ENCODE measurements at places on chromosomes 11 and 22.

DNA sequence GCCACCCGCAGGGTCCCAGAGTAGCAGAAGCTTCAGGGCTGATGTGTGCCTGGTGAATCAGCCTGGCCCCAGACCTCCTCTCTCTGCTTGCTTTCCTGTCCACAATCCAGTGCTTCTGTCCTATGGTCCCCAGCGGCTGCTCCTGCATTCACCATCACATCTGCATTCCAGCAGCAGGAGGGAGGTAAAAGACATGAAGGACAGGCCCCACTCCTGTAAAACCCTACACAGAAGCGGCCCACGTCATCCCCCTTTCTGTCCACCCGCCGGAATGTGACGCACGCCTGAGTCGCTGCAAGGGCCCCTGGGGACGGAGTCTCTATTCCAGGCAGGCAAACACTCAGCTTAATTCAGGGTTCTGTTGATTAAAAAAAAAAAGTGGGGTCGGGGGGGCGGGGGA is 58.3 kb downstream of the CDKN1C start:
- no peak for DNase-seq

GRCh38 chr11:12318791-12319438 is 58.5 kb upstream of the PARVA start:
- DNase-seq: no peak

DNA sequence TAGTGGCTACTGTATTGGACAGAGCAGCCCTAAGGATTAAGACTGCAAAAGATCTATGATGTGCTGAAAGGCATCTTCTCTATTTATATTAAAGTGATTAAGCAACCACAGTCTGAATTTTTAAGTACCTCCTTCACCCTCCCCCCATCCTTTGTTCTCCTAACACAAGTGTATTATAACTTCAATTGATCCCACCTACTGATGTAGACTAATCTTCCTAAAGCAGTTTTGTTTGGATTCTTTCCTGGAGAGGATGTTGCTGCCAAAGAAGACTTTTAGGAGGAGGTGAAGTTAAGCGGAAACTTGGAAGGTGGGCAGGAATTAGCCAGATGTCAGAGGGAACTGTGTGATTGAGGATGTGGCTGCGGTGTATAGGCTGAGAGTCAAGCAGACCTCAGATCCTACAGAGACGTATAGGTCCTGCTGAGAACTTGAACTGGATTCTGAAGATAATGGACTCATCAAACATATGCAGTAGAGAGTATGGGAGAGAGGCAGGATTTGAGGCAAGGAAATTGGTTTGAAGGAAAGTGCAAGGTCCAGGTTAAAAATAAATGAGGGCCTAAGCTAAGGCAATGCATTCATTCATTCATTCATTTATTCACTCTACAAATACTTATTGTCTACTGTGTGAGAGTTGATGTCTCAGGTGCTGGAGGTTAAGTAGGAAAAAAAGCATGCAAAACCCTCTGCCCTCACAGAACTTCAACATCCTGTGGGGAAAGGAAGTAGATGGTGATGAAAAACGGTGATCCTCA is 5.2 kb upstream of the RASSF10 start:
- no peak for DNase-seq

- no peak for DNase-seq
Measured at GRCh38 chr11:68643585-68643984, 40.8 kb upstream of the GAL start.

DNA sequence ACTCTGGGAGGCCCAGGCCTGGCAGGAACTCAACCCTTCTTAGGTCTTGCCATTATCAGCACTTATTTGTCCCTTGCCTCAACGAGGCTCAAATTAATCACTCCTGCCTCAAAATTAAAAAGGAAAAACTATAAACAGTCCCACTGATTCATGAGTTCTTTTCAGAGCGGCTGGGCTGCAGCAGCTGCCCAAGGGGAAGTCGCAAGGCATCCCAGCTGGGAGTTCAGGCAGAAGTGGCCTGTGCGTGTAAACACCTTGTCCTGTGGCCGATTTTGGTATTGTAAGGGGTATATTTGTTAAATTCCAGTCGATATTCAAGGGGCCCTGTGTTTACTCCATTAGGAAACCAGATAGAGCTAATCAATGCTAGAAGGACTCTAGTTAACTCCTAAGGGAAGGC is 213.9 kb upstream of the CADM1 start:
- DNase-seq: no peak

- no peak for DNase-seq
Measured at GRCh38 chr11:1277936-1278512, 31.4 kb downstream of the TOLLIP start.

- peak; percentile 65 for DNase-seq
Measured at GRCh38 chr11:2298795-2299761, 2.6 kb downstream of the C11orf21 start.

DNA sequence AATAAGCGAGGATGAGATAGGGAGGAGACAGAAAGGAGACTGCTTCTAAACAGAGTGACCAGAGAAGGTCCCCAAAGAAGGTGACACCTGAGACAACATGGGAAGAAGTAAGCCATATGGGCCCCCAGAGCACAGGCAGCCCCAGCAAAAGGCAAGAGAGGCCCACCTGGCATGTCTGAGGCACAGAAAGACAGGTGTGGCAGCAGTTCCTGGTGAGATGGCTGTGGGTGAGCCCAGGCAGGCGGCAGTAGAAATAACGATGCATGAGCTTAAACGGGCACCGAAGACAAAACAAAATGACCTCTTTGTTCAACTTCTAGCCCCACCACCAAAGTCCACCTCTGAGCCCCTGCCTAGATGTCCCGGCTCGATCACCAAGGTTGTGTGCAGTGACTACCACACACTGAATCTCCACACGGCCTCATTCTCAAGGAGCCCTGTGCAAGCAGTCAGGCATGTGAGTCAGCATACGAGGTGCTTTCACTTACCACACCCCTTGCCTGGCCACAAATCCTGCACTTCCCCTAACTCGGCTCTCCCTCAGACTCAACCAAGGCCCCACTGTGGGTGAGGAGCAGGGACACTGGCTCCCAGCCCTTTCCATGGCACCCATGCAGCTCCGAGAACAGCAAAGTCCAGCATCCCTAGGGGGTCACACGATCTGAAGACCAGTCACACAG is 77.6 kb downstream of the PACSIN2 start:
- DNase-seq: peak; percentile 49

DNA sequence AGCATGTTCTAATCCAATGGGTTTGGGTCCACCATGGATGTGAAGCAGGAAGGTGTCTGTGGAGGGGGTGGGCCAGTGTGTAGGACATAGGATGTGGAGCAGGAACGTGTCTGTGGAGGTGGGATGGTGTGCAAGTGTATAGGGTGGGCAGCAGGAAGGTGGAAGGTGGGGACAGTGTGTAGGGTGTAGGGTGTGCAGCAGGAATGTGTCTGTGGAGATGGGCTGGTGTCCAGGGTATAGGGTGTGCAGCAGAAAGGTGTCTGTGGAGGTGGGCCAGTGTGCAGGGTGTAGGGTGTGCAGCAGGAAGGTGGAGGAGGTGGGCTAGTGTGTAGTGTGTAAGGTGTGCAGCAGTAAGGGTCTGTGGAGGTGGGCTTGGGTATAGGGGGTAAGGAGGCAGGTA is 1068.0 kb downstream of the NTM start:
- DNase-seq: no peak

- DNase-seq: no peak
Measured at GRCh38 chr11:69773626-69774353, 1.4 kb downstream of the FGF4 start.

DNA sequence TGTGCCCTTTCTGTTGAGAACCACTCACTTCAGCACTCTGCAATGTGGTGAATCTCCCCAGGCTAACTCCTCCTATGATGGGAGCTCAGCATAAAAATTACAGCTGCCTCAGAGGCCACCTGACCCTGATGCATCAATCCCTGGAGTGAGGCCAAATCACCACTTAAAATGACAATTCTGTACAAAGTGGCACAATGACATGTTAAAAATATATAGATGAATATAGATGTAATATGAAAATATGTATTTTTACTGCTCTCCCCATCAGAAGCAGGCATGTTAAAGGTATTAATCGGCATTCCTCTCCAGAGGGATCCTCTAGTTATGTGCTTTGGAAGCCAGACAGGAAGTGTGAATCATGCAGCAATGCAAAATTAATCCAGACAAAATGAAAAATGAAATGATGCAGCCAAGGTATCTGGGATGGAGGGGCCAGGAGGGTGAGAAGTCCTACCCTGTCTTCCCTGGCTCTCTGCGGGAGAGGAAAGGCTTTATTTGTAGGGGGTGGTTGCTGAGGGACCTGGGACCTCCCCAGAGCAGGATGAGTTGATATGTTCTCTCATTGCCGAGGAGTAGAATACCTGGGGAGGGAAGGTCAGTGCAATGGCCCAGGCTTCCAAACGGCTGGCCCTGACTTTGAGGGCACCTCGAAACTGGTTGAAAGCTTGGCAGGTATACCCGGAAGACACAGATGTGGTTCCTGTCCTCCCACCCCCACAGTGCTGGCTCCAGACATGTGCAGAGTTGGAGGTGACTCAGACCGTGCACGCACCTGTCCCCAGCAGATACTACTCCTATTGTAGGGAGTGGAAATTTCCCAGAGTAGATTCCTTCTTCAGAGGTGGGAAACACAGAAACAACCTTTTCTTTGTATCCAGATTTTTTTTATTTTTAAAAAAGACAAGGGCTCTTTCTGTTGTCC is 347.9 kb upstream of the NCAM1 start:
- no peak for DNase-seq

DNA sequence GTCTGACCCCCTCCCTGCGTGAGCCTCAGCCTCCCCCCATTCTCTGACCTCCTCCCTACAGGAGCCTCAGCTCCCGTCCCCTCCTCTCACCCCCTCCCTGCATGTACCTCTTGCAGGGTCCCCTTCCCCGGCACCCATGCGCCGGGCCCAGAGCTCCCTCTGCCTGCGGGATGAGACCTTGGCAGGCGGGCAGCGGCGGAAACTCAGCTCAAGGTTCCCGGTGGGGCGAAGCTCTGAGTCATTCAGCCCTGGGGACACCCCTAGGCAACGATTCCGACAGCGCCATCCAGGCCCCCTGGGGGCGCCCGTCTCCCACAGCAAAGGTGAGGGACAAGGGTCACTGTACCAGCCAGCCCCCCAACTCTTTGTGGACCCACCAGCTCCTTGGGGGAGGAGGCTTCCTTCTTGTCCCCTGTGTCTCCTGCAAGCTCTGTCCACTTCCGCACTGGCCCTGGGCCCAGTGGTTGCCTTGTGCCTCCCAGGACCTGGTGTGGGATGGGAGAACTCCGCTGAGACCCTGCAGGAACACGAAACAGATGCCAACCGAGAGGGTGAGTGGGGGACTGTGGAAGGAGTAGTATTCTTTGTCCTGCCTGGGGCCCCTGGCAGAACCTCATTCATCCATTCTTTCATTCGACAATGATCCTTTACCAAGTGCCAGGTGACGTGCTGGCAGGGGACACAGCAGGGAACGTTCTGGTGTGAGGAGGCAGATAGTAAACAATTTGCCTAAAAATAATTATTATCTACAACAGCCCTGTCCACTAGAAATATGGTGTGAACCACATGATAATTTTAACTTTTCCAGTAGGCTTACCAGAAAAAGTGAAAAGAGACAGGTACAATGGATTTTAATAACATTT is 3.7 kb upstream of the RPS6KA4 start:
- DNase-seq: peak; percentile 67

DNA sequence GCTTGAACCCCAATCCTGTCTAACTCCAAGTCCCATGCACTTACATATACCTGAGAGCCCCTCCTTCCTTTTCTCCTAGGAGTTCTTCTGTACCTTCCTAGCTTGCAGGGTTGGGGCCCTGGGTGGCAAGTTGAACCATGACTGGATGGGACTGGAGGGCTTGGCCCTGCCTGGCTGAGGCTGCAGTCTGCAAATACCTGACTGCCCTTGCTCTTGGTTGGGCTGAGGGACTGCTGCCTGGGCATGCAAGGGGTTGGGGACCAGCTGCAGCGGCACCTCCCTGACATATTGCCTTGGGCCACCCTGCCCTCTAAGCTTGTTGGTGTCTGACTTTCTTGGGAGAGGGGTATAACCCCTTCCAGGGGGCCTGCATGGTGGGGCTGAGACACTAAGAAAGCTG is 9.8 kb upstream of the SLC39A13 start:
- no peak for DNase-seq

DNA sequence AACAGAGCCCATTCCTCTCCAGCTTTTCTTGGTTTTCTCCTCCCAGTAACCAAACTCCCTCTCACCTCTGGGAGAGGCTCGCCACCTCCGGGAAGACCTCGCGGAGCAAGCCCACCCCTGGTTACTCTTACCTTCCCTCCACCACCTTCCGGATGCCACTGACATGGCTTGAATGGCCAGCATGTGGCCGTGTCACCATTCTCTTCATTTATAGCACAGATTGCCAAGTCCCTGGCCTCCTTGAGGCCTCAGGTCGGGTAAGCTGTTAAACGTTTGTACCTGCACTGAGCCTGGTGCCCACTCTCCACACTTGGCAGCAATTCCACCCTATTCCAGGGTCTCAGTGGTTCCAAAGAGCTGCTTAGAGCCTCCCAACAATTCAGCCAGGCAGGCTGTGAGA is 8.0 kb upstream of the FXYD2 start:
- DNase-seq: no peak

- DNase-seq: no peak
Measured at GRCh38 chr22:45718391-45718790, 46.8 kb downstream of the ATXN10 start.

DNA sequence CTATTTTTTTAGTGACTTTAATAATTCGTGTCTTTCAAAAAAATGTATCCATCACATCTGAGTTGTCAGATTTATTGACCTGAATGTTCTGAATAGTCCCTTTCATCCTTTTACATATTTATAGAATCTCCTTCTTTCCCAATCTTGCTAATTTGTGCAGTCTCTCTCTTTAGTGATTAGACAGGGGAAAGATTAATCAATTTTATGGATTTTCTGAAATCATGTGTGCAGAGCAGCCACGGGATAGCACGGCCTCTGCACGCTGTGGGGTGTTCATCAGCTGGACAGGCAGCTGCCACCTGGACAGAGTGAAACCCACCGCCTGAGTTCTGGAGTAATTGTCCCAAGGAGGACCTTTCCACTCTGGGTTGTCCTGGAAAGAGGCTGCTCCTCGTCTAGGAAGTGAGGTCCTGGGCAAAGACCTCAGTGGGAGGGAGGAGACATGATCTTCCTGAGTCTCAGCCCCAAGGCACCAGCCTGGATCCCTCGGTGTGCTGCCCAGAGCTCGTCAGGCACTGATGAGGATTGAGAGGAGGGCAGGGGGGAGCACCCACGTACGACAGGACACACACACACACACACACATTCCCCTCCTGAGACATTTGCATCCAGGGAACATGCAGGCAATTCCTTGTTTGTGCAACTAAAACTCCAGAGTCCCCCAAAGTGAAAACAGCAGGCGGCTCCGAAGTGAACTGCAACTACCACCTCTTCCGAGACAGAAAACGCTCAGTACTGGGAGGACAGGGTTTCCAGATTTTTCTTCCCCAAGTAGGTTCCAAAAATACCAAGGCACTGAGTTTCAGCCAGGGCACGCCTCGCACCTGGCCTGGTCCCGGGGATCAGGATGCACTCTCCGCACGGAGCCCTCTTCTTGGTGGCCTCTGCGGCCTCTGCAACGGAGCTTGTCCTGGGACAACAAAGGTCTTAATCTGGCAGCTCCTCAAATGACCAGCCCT is 22.5 kb upstream of the KRTAP5-6 start:
- DNase-seq: no peak
